Neural progenitor cell (in vitro differentiated cells): ENCODE measurements at places on chromosomes 11 and 22.
A peak's percentile ranks its signal among the peaks of the same experiment; 100 is the strongest.

GRCh38 chr11:25838918-25839625 is 492.9 kb upstream of the ANO3 start:
- peak; percentile 2 for DNase-seq

- DNase-seq: no peak
Observed at GRCh38 chr11:88427719-88428118, 90.2 kb upstream of the CTSC start.

GRCh38 chr11:3111466-3111865 is 53.6 kb downstream of the OSBPL5 start:
- no peak for DNase-seq

- no peak for DNase-seq
Observed at GRCh38 chr11:76788661-76789442, 5.7 kb downstream of the TSKU start.
